ENCODE measurements at places on chromosomes 7 and 10. TPM values are rescaled to one million over a fixed set of nuclear protein-coding genes. Genes with fewer than 3 reads are reported as not detected.

DNA sequence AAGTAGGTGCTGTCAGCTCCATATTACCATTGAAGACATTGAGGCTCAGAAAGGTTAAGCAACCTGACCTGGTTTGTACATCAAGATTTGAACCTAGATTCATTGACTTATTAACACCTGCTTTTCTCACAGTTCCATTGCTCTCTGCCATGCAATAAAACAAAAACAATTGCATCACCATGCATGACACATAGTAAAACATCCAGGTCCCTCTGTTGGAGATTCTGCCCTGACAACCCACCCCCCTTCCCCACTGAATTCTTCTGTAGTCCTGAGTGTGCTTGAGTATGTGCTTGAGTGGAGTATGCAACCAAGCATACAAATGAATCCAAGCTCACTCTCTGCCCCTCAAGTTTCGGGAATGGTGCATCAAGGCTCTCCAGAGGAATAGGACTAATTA, 6.0 kb upstream of the LMBR1 start:
- no peak for DNase-seq

GRCh38 chr10:22856444-22857074, 71.3 kb upstream of the ARMC3 start:
- no peak for DNase-seq

DNA sequence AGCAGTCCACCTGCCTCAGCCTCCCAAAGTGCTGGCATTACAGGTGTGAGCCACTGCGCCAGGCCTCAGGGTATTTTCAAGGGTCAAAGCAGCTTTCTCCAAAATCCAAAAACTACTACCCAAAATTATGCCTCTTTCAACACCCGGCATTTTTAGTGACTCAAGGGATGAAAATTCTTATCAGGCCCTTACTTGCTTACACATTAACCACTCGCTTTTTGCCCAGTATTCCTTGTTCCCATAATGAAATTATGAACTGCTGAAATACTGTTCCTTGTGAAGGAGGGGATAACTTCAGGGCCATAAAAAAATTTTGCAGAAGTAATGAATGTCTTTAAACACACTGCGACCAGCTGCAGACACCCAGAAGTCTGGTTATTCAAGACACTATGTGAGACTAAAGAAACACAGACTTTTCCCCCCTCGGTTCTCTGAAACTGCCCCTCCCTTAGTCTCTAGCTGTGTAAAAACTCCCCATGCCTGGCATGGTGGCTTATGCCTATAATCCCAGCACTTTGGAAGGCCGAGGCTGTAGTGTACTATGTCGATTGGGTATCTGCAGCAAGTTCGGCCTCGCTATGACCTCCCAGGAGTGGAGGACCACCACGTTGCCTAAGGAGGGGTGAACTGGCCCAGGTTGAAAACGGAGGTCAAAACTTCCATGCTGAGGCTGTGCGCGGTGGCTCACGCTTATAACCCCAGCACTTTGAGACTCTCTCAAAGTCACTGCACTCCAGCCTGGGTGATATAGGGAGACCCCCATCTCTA, 12.0 kb downstream of the FXYD4 start:
- DNase-seq, result no peak

DNA sequence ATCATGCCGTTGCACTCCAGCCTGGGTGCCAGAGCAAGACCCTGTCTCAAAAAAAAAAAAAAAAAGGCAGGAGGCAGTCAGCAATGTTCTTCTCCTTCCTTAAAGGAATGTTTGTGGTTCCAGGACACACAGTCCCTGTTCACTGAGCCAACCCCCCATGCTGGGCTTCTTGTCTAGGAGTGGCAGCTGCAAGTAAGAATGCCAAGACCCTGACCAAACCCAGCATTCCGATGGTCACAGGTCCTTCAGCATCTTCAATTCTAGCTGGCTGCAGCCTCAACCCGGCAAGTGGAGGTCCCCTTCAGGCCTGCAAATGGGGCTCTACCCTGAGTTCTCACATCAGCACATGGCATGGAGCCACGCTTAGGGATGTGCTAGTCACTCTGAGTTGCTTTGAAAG, 38.2 kb upstream of the CUX1 start:
- no peak for DNase-seq

GRCh38 chr7:64320547-64321513, 7.1 kb downstream of the ZNF736 start:
- DNase-seq, result no peak

DNA sequence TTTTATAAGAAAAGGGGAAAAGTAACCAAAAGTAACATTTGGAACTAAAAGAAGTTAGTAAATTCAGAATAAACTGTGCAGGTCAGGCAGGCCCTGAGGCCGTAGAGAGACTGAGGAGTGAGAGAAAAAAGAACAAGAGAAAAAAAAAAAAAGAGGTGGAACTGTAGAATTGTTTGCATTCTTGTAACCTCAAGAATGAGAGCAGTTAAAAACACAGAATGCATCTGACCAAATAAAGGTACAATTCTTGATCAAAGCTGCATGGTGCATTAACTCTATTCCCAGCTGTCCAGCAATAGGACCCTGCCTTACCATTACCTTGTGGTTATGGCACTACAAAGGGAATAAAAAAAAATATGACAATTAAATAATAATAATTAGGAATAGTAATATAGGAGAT, 170.1 kb upstream of the SEMA3A start:
- no peak for DNase-seq

GRCh38 chr7:113137241-113137640, 18.9 kb upstream of the SMIM30 start:
- DNase-seq, result no peak

DNA sequence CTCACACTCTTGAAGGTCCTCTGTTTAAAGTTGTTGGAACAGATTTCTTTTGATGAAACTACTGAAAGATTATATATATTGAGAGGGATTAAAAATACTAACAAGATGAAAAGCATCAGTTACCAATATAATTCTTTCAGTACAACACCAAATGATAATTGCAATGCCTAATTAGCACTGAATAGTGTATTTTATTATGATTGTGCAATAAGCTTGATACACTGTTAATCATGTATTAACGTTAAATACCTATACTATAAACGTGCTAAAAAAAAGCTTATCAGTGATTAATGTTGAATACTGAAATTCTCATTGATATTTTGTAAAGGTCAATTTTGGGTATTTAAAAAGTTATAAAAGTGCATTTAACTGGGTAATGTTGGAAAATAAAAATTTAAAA, 61.5 kb downstream of the HIBADH start:
- DNase-seq, result no peak

DNA sequence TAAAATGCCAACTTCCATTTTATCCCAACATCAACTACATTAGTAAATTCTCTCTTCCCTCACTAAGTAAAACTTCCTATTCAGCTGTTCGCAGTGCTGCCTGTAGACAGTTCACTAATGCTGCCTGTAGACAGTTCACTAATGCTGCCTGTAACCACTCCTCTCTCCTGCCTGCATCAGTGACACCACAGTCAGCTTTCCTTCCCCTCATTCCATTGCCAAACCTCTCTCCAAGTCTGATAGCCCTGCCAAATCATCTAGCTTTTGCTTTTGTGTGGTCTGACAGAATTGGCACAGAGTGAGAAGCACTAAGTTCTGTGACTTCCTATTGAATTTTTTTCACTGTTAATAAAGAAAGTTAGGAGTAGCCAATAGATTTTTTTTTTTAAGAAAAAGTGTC, 43.0 kb upstream of the MACC1 start:
- no peak for DNase-seq

DNA sequence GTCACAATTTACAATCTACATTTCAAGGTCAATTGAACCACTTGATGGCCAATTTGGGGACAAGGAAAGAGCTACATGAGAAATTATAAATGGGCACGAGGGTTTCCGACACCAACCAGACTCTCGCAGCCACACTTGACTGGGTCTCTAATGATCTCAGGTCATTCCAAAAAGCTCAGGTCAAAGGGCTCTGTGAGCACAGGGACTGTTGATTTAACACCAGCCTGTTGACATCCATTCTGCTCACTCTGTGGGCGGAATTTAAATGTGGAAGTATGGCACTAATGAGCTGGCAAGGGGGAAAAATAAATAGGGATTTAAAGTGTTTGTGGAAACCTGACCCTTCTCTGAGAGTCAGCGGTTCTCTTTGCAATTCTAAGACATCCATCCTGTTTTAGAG, 810.7 kb upstream of the AUTS2 start:
- DNase-seq, result no peak

DNA sequence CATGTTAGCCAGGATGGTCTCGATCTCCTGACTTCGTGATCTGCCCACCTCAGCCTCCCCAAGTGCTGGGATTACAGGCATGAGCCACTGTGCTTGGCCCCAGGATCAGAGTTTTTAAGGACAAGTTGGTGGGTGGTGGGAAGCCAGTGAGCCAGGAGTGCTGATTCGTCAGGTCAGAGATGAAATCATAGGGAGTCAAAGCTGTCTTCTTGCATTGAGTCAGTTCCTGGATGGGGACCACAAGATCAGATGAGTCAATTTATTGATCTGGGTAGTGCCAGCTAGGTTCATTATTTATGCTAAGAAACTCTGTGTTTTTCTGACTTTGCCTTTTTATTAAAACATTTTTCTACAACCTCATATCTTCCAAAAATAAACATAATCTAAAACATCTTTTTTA, 423.8 kb downstream of the ARL4A start:
- no peak for DNase-seq

DNA sequence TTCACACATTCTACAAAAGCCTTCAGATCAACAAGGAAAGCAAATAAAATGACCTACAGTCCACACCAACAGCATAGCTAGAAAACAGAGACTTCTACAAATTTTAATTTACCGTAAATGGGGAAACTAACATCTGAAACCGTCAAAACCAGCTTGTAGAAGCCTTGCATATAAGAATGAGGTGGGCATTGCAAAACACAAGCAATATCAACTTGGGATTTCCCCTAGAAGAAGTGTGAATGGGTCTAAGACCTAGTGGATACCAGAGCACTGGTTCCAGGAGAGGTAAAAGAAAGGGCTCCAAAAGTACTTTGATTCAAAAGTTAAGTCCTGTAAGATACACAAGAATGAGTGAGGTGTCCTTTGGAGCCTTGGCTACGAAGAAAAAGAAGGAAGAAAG, 18.7 kb downstream of the RTKN2 start:
- DNase-seq, result no peak

GRCh38 chr7:100640517-100641440, 573 bp downstream of the TFR2 start:
- no peak for DNase-seq

DNA sequence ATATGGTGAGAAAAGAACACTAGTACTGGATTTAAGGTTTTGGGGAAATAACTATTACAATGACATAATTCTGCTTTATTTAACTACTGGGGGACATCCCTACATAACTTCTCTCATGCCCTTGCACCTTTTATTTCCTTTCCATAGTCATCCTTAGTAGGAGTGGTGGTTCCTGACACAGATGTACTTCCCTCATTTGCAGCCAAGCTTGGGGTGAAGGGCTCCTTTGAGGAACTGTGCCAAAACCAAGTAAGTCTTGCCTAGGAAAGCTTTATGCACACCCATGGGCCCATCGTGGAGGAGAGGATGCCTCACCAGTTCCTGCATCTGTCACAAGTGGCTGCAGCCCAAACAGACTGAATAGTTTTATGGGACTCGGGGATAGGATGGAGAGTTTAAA, 20.6 kb downstream of the ZDHHC6 start:
- DNase-seq, result no peak

GRCh38 chr10:10676972-10677371, 340.7 kb upstream of the CELF2 start:
- DNase-seq, result no peak

DNA sequence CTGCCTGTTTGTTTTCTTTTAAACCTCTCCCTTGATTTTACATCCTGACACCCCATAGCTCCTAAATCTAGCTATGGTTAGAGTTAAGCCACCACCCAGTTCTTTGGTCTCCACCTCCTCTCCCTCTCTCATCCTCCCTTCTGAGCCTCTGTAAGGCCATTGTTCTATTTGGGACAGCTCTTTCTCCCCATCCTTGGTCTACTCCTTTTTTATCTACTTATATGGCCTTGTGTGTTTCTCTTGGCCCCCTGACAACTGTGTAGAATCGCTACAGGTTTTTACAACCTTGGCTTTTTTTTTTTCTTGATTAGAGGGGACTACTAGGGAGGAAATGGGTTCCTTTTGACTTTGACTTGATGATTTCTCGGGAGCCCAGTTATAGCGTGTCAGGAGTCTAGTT, 3.4 kb upstream of the ITIH5 start:
- no peak for DNase-seq

DNA sequence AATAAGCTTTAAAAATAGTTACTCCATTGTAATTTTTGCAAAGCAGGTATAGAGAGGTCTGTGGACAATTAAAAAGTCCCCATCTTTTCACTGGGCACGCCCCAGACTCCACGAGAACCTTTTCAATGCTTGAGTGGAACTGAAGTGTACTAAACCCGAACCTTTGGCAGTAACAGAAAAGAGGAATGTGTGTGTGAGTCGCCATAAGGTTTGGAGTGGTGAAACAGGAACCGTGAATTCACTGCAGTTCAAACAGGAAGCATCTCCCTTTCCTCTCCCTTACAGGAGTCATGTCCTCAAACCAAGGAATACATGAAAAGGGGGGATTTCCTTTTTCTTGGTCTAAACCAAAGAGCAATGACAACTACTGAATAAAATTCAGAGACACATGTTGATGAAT, 23.2 kb downstream of the NDUFB2 start:
- no peak for DNase-seq

The TUBAL3 gene
- total RNA-seq, result not detected

The ADRA2A gene
- not detected for total RNA-seq

The CALU gene
- total RNA-seq, result 45.8 TPM

The GATA3 gene
- total RNA-seq, result 0.40 TPM

The LIPJ gene
- total RNA-seq, result not detected

The PWWP2B gene
- 15.9 TPM for total RNA-seq

The HYAL4 gene
- total RNA-seq, result 3.0 TPM

The FAM13C gene
- 2.8 TPM for total RNA-seq

The ITGB8 gene
- 24.2 TPM for total RNA-seq

The TMEM236 gene
- 0.13 TPM for total RNA-seq
